ENCODE measurements at places on chromosomes 13 and 19. TPM values are rescaled to one million over a fixed set of nuclear protein-coding genes. Genes with fewer than 3 reads are reported as not detected.
A peak's percentile ranks its signal among the peaks of the same experiment; 100 is the strongest.

DNA sequence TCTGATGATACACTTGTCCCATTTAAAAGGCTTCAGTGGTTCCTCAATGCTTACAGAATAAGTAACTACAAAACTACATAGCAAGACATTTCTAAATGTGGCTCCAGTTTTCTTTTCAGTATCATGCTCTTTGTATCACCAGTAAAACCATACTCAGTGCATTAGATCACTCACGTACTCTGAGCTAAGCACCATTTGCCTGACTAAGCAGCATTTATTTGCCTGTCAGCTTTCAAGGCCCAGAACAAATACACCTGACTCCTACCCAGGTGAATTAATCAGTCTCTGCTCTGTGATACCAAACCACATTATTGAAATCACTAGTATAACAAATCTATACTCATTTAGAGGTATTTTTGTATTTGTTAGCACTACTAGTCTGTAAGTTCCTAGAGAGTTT, 47.4 kb upstream of the PCDH20 start:
- H3K4me1 ChIP-seq, result no peaks in the 10 kb centered on the region
- H3K4me3 ChIP-seq, result no peak overlapping the region
- H3K27ac ChIP-seq, result no peak overlapping the region
- H3K27me3 ChIP-seq, result no peaks in the 10 kb centered on the region

DNA sequence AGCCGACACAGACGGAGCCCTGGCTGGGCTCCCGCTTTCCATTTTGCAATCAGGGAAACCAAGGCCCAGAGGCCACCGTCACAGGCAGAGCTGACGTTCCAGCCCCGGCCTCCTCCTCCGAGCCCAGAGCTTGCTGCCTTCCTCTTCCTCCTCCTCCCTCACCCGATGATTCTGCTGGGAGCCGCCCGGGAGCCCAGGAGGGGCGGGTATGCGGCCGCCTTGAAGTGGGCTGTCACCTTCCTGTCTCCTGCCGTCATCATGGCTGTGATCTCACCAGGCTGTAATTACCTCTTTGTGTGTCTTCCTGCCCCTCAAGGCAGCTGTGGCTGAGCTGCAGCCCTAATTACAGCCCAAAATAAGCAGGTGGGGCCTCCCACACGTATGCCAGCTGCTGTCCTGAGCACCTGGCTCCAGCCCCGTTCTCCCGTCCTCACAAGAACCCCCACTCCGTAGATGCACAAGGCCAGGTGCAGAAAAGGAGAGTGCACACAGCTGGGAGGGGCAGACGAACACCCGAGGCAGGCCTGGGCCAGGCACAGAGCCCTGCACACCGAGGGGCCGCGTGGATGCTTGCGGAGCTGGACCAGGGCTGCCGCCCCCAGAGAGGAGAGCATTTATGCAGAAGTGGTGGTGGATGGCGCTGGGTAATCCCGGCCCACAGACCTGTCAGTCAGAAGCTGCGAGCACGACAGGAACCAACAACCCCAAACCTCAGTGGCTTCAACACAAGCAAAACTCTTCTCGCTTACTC, 4.0 kb downstream of the TPGS1 start:
- H3K27ac ChIP-seq, result no peak overlapping the region
- H3K36me3 ChIP-seq, result no peaks in the 10 kb centered on the region
- H3K27me3 ChIP-seq, result no peaks in the 10 kb centered on the region
- DNase-seq, result no peak

DNA sequence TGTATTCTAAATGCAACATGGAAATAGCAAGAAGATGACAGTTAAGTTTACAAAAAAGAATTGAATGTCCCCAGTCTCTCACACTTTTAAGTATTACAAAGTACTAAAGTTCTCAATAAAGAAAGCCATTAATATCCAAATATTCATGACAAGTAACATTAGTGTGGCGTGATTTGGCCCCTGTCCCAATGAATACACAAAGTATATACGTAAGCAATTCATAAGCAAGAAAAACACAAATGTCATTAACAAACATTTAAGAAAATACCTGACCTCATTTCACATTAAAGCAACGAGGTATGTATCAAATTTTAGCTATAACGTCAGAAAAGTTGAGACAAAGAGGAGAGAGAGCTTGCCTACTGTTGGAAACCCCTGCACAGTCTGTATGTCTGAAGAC, 241.9 kb upstream of the IRS2 start:
- no peak overlapping the region for H3K4me3 ChIP-seq
- no peaks in the 10 kb centered on the region for H3K4me1 ChIP-seq
- no peak for DNase-seq
- H3K36me3 ChIP-seq, result no peaks in the 10 kb centered on the region

GRCh38 chr19:56377105-56377924, 16.0 kb downstream of the ZNF582 start:
- H3K27me3 ChIP-seq, result no peaks in the 10 kb centered on the region
- DNase-seq, result no peak
- no peaks in the 10 kb centered on the region for H3K4me1 ChIP-seq
- H3K27ac ChIP-seq, result no peak overlapping the region
- no peaks in the 10 kb centered on the region for H3K36me3 ChIP-seq

- H3K27me3 ChIP-seq, result no peaks in the 10 kb centered on the region
- peak; percentile 36 for DNase-seq
- peaks cover 11% of the 10 kb centered on the region for H3K4me1 ChIP-seq
These were observed 12.0 kb downstream of the KHSRP start for GRCh38 chr19:6412447-6413091.

Gene MEF2B
- total RNA-seq, result 5.7 TPM

DNA sequence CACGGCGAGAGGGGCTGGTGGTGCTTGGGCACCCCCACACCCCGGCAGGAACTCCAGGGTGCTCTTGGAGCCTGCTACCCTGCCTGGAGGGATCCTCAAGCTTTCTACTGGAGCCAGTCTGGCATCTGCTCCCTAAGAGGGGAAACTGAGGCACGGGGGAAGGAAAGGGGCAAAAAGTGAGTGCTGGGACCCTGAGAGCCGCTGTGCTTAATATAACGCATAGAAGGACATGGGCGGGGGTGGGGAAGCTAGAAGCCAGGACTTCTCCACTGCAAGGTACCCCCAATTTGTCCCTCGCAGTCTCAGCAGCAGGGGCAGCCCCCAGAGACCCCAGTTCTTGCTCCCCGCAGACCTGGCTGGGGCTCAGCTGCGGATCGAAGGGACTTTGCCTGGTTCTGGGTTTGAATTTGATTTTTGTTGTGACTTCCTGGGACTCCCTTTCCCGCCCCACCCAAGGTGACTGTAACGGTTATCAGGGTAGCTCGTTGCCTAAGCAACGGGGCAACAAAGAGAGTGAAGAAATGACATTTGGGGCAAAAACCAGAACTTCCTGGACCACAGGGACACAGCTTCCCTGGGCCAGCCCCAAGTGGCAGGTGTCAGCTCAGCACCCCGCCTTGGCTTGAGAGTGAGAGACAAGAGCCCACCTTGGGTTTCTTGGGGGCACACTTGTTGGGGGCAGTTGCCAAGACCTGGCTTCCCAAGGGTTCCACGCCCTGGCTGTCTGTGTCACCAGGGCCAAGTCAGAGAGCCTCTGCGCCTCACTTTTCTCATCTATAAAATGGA, 638 bp downstream of the ADGRE5 start:
- H3K4me1 ChIP-seq, result peaks cover 30% of the 10 kb centered on the region
- no peaks in the 10 kb centered on the region for H3K36me3 ChIP-seq
- H3K27ac ChIP-seq, result no peak overlapping the region
- no peak for DNase-seq
- peak overlapping the region; percentile 46 for H3K4me3 ChIP-seq

DNA sequence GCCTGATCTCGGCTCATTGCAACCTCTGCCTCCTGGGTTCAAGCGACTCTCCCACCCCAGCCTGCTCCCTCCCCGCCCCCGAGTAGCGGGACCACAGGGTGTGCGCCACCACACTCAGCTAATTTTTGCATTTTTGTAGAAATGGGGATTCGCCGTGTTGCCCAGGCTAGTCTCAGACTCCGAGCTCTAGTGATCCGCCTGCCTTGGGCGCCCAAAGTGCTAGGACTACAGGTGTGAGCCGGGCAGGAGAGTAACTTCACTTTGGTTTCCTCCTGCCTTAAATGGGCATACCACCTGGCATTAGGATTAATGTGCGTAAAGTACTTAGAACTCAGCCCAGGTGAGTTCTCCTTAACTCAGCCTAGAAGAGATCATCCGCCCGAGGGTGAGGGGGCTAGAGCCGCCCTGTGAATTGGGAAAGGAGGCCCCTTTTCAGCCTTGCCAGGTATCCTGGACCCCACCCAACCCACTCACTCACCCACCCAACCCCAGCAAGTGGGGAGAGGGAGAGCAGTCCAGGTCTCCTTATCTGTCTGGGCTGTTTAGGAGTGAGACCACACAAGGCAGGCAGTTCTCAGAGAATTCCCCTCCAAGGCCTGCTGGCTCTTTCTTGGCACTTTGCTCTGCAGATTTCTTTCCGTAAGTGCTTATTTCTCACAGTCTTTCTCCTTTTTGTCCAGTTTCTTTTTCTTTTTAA, 1.2 kb upstream of the ZFP36 start:
- no peaks in the 10 kb centered on the region for H3K36me3 ChIP-seq
- H3K27ac ChIP-seq, result peak overlapping the region; percentile 95
- no peaks in the 10 kb centered on the region for H3K27me3 ChIP-seq
- DNase-seq, result no peak

GRCh38 chr19:49368711-49369358, 5.2 kb downstream of the DKKL1 start:
- H3K36me3 ChIP-seq, result no peaks in the 10 kb centered on the region
- no peak overlapping the region for H3K27ac ChIP-seq
- H3K27me3 ChIP-seq, result no peaks in the 10 kb centered on the region
- DNase-seq, result no peak

GRCh38 chr19:17607936-17608335, 52.5 kb downstream of the COLGALT1 start:
- no peaks in the 10 kb centered on the region for H3K27me3 ChIP-seq
- DNase-seq, result no peak
- peaks cover 4% of the 10 kb centered on the region for H3K4me1 ChIP-seq

DNA sequence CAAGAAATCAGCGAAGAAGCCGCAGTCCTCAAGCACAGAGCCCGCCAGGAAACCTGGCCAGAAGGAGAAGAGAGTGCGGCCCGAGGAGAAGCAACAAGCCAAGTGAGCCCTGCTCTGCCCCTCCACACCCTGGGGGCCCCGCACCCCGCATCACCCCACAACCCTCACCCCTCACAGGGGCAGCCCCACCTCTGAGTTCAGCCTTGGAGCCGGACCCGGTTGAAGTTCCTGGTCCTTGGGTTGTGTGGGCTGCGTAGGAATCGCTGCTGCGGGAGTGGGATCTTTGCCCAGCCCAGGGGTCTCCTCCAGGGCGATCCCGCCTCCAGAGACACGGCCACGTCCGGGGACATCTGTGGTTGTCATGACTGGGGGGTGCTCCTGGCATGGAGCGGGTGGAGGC, 22.0 kb downstream of the PLIN4 start:
- H3K27me3 ChIP-seq, result no peaks in the 10 kb centered on the region
- no peaks in the 10 kb centered on the region for H3K36me3 ChIP-seq
- H3K27ac ChIP-seq, result no peak overlapping the region

Gene PRR20E
- 0.16 TPM for total RNA-seq

GRCh38 chr13:100650326-100650725, 24.3 kb downstream of the TMTC4 start:
- no peak overlapping the region for H3K27ac ChIP-seq
- no peaks in the 10 kb centered on the region for H3K36me3 ChIP-seq
- H3K4me1 ChIP-seq, result no peaks in the 10 kb centered on the region
- DNase-seq, result no peak

Gene SLC17A7
- 2.7 TPM for total RNA-seq

Gene AMER2
- 1.5 TPM for total RNA-seq

Measured in testis (tissue), 5 donors.